Ovary (tissue), 10 donors: ENCODE measurements at places on chromosomes 3 and 15. TPM values are rescaled to one million over a fixed set of nuclear protein-coding genes. Genes with fewer than 3 reads are reported as not detected.

DNA sequence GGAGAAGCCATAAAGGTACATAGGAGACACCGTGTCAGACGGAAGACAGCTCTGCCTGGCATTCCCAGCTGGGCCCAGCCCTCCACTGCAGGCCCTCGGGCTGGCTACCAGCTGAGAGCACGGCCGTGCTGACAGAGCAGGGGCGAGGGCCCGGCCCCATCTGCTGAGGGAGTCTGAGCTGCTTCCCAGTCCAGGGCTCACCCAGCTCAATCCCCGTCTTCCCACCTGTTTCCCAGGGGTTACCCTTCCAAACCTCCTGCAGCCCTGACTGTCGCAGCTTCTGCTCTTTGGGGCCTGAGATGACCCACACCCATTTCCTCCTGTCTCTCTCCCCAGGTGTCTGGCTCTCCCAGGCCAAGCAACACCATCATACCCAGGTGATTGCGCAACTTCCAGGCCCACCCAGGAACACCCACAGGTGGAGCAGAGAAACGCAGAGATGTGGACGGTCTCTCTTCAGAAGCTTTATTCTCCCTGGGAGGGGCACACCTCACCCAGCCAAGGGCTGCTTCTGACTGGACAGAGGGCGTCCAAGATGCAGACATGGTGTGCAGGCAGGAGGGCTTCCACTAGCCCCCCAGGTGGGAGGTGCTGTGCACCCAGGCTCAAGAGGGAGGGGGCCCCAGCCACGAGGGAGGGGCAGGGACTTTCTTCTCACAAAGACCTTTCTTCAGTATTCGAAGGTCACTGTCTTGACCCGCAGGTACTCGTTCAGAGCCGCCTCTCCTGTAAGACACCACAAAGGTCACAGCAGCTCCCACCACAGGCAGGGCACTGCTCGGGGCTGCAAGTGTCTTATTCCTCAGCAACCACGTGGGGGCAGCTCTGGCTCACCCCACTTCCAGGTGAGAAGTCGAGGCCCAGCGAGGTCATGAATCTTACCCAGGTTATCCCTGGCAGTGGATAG lies 19.4 kb upstream of the SLC41A3 start:
- no peak for DNase-seq

GRCh38 chr3:156135921-156136638 lies 15.7 kb downstream of the KCNAB1 start:
- no peak for DNase-seq

DNA sequence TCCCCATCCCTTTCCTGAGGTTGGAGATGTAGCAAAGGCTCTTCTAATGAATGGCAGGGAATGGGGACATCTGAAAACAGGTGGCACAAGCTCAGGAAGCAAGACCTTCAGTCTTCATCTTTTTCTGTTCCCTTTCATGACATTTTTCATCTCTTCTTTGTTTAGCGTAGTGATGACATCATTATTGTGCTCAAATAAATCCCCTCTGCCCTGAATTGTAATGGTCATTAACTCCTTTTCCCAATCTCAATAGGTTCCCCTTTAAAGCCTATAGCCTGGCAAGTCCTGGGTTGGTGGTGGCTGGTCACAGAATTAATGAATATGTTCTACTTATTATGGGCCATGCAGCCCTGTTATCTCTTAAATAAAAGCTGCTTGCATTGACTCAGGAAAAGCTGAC lies 21.4 kb downstream of the TF start:
- no peak for DNase-seq

DNA sequence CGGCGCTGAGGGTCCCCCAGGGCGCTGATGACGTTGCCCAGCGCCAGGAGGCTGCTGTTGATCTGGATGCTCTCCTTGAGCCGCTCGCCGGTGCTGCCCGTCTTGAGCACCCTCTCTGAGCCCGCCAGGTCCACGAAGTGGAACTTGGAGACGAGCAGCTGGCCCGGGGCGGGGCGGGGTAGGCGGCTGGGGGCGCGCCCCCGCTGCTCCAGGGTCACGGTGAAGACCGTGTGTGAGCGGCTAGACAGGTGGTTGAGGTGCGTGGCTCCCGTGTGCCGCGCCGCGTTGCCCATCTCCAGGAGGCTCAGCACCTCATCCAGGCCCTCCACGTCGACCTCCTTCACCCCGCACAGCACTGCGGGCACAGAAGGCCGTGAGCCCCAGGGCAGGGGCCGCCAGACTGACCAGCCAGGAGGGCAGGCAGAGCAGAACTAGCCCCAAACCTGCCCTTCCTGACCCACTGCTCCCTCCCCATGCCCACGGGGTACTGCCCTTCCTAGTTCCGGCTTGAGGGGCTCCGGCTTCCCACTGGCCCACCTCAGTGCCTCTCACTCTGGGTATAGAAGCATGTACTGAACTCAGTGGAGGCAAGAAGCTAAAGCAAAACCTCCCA lies 6.1 kb downstream of the KIF7 start:
- no peak for DNase-seq

DNA sequence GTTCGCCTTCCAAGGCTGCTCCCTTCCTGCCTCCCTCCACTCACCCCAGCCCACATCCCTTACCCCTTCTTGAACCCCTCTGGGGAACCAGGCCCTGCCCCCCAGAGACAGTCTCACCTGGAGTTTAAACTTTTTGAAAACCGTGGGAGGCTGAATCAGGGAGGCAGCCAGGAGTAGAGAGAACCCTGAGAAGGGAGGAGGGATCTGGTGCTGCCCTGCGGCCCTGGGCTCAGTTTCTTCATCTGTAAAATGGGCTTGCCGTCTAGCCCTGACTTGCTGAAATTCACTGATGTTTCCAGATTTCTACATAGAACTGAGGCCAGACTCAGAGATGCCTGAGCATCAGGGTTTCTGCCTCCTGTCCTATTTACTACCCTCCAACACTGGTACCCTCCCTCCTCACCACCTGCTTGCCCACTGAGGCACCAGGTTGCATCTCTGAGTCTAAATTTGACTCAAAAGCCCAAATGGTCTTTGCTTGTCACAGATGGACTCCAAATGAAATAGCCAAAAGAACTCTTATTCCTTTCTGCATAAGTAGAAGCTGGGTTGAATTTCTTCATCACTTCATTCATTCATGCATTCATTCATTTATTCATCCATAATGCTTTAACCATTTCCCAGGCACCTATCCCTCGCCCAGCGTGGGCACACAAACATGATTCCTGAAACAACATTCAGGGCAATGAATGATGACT lies 11.9 kb upstream of the STRA6 start:
- DNase-seq, result no peak

DNA sequence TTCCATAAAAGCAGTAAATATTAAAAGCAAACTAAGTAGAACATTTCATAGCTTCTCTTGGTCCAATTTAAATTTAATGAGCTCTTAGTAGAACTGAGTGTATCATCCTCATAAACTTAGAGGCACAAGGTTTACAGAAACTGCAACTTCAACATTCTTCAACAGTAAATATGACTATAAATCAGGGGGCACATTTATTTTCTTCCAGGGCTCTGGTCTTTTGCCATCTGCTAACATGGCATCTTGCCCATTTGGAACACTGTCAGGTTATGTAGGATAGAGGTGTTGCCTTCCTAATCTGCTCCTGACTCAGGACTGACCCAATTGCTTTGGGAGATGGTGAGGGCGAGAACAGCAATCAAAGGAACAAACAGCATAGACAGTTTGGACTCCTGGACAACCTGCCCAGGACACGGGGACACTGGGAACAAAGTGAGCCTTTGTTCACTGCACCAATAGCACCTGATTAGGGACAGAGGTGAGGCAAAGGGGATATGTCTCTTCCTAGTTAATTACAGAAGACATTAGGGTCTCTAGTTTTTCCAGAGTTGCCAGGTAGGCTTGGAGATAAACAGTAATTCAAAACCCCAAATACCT lies 610.2 kb upstream of the ROBO2 start:
- DNase-seq, result no peak

DNA sequence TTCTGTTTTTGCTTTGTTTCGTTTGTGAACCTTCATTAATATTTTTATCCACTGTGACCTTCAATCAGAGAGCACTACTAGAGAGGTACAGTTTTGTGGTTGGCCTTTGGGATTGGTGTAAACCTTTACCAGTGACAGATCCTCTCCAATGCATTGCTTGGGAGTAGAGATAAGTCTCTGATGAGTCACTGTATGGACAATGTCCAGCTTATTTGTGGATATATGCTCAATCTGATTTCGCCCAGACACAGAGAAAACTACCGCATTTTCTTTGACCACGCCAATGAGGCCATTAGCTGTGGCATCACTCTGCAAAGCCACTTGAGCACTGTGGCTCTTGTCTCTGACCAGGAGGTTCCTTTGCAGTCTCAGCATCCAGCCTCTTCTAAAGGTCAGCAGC lies 964.7 kb downstream of the TUSC7 start:
- no peak for DNase-seq

- DNase-seq, result no peak
Measured at GRCh38 chr3:96236522-96236921, 577.9 kb upstream of the EPHA6 start.

DNA sequence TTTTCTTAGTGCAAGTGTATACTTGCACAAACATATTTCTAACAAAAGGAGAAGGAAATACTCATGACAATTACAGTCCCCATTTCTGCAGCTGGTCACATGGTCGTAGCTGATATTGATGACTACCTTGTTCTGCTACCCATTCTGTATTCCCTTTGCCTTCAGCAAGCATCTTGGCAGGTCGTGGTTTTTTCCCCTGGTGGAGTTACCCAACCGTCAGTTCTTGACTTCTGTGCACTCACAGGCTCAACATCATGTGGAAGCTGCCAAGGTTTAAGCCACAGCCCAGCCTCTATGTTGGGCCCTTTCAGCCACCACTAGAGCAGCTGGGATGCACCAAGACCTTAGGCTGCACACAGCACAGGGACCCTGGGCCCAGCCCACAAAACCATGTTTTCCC lies 56.1 kb downstream of the VGLL3 start:
- DNase-seq, result no peak

GRCh38 chr3:63070476-63070810 lies 195.2 kb upstream of the CADPS start:
- DNase-seq, result no peak

GRCh38 chr3:96813820-96814650 lies at the start of gene EPHA6:
TSS of gene EPHA6 (plus strand) at chr3:96814594.
- peak; percentile 70 for DNase-seq

- no peak for DNase-seq
Measured at GRCh38 chr3:34783876-34784275, 855.4 kb upstream of the ARPP21 start.

DNA sequence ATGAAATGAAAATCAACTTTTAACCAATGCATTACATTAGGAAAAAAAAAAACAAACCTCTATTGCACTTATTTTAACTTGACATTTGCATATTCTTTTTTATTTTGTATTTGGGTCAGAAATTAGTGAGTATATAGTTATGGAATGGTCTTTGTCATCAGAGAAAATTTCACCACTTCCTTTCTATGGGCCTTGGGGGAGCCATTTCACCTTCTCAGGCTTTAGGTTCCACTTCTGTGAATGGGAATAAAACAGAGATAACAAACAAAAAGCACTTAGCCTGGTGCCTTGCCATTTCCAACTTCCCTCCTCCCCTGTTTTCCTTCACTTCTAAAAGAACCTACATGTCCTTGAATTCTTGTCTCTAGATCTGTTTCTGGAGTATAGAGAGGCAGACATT lies 168.0 kb upstream of the STT3B start:
- DNase-seq, result no peak

DNA sequence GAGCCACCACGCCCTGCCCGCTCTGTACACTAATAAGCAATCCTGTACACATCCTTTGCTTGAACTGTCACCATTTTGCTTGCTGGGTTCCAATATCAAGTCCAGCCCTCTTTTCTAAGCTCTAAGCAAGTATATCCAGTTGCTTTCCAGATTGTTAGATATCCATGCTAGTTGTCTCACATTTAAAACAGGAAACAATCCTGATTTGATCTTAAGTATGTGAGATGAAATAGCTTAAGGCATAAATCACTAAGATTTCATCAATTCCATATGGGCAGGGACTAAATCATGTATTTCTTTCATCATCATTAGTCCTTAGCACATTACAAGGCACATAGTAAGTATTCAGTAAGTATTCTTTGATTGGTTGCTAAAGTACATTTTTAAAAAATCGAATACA lies 16.2 kb downstream of the ATP11B start:
- DNase-seq, result no peak

DNA sequence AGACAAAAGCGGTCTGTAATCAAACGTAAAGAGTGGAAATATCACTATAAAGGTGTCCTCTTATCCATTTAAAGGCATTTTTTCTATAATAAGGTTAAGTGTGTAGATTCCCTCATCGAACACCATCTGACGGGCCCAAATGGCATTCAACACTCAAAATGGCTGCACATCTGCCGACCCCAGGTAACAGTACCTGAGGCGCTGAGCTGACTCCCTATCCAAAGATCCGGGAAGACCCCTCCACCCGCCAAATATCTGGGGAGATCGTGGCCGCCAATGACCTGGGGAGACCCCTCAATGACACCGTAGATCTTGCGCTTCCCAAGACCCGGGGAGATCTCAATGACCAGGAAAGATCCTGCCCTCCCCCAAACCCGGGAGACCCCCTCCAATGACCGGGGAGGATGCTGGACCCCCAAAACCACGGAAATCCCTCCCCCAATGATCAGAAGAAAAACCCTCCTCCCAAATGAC lies 476 bp downstream of the IP6K2 start:
- DNase-seq, result no peak

GRCh38 chr3:78979028-78979427 lies 788.8 kb downstream of the ROBO1 start:
- no peak for DNase-seq

DNA sequence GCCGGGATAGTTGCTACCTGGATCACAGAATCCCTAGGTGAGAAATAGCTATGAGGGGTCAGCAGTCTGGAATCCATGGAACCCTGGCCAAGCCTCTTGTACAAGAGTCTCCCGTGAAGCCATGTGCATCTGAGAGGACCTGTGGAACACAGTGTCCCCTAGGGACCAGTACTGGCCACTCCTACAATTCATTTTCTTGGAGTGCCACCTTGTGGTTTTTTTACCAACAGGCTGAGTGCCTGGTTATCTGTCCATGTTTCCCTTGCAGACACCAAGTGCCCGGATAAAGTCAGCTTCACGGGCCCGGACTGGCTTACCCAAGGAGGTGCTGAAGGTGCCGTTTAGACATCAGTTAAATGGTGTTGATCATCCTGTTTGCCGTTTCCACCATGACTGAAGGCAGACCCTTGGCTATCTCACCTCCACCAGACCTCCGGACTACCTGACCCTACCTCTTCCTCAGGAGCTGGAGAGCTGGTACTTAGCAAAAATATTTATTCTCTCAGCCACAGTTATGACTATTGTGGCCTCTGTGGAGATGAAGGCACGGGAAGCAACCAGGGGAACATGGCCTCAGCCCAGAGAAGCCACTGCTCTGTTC lies 93.9 kb downstream of the RBPMS2 start:
- DNase-seq, result peak; percentile 48

The RBP2 gene
- not detected for total RNA-seq

The CP gene
- total RNA-seq, result 22.3 TPM

The DNAH1 gene
- total RNA-seq, result 8.1 TPM

The RHCG gene
- total RNA-seq, result not detected

The PLA2G4B gene
- total RNA-seq, result 12.8 TPM

The CD200R1 gene
- total RNA-seq, result 0.72 TPM

The LRRC31 gene
- not detected for total RNA-seq

The CYFIP1 gene
- total RNA-seq, result 96.2 TPM

The EPHA3 gene
- 6.6 TPM for total RNA-seq

The ATP10A gene
- 0.53 TPM for total RNA-seq
